ENCODE measurements at places on chromosomes 12 and 14. TPM values are rescaled to one million over a fixed set of nuclear protein-coding genes. Genes with fewer than 3 reads are reported as not detected.

Gene LIN7A
- total RNA-seq = not detected

Gene OR6C68
- total RNA-seq = not detected

Gene ESPL1
- total RNA-seq = 67.7 TPM

Gene RERGL
- total RNA-seq = not detected

DNA sequence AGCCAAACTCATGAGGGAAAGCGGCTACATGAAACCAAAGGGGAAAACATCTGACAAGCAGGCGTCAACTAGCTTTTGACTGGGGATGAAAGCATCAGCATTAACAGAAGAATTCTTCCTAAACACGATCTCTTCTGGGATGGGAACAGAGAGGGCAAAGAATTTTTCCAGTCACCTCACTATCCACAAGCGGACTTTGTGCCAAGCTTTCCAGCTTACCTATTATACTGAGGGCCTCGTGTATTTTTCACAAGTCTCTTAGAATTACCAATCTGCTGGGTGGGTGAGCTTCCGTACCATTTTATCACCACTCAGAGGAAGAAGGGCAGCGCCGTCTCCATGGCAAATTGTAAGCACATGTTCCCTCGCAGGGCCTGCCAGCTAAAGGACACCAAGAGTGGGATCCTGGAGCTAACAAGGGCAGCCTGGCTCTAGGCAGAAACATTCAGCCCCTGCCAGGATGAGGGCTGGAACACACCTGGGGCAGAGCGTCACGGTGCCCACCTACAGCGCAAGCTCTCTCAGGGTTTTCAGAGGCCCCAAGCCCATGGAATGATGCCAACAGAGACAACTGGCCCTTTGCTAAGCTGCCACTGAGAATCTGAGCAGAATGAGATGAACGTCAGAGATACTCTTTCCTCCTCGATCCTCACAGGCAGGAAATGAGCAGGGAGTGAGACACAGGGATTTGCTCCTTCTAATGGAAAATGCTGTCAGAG lies 74.6 kb downstream of the CHGA start:
- DNase-seq = no peak
- H3K27me3 ChIP-seq = no peaks in the 10 kb centered on the region
- H3K36me3 ChIP-seq = peaks cover 7% of the 10 kb centered on the region

DNA sequence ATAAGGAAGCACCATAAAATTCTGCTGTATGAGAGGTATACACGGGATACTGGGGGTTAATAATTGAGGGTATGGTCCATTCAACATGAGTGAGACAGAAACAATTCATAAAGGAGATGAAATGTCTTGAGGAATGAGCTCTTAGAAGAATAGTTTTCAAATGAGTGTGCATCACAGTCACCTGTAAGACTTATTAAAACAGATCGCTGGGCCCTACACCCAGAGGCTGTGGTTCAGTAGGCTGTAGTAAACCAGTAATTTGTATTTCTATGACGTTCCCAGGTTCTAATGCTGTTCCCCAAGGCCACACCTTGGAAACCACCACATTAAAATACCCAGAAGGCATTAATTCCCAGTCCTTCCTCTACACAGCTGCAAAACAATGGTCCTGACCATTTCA lies 49.6 kb downstream of the CAND1 start:
- peaks cover 15% of the 10 kb centered on the region for H3K4me1 ChIP-seq
- no peaks in the 10 kb centered on the region for H3K27me3 ChIP-seq
- no peak overlapping the region for H3K4me3 ChIP-seq
- no peak overlapping the region for H3K27ac ChIP-seq

DNA sequence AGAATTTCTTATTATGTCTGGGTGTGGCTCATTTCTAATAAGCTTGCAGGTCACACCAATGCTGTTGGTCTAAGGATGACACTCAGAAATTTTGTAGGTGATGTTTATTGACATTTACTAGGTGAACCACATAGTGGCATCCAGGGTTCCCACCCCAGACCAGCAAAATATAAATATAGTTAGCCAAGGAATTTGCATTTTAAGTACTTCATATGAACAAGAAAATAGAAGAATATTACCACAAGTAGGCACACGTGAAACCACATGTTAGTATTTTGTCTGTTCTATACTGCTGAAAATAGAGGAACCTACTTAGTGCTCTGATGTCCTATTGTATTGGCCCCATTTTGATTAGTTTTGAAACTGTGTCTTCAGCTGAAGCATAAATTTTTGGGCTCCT lies 71.1 kb downstream of the USP15 start:
- peaks cover 7% of the 10 kb centered on the region for H3K4me1 ChIP-seq
- H3K27ac ChIP-seq = no peak overlapping the region
- H3K27me3 ChIP-seq = no peaks in the 10 kb centered on the region
- H3K4me3 ChIP-seq = no peak overlapping the region

DNA sequence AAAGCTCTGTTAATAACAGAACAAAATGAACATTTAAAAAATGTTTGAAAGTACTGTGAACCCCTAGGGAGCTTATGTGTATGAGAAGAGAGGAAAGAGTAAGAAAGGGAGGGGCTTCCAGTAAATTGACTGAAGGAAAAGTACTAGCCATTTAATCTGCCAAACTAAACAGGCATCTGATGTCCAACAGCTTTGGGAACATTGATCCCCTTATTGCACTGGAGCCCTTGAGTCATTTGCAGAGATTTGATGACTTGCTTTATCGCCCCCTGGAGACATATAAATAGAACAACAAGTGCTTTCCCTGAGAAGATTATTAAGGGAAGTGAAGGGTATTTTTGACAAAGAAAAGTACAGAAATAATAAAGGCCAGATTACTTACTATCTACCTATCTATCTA lies 319.3 kb upstream of the NOVA1 start:
- no peaks in the 10 kb centered on the region for H3K36me3 ChIP-seq
- H3K27ac ChIP-seq = no peak overlapping the region
- no peaks in the 10 kb centered on the region for H3K4me1 ChIP-seq
- no peak overlapping the region for H3K4me3 ChIP-seq
- no peak for DNase-seq
- no peaks in the 10 kb centered on the region for H3K27me3 ChIP-seq

- no peak overlapping the region for H3K4me3 ChIP-seq
- H3K27me3 ChIP-seq = no peaks in the 10 kb centered on the region
- no peak overlapping the region for H3K27ac ChIP-seq
- no peak for DNase-seq
- peaks cover 8% of the 10 kb centered on the region for H3K4me1 ChIP-seq
- H3K36me3 ChIP-seq = no peaks in the 10 kb centered on the region
Observed at GRCh38 chr12:32605326-32606095, 73.6 kb upstream of the DNM1L start.

DNA sequence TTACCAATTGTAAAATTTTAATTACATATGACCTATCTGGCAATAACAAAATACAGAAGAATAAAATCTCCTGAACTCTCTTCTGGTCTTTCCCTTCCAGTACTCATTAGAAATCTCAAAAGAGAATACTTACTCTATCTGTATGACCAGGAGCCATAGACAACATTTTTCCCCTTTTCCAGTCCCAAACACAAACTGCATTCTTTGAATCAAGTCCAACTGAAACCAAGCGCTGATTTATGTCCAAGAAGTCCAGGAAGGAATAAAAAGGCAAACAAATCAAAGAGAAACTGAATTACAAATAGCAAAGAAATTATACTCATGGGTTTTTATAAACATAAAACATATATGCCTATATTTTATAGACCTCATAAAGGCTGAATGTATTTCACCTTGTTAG lies 46.7 kb downstream of the EML5 start:
- H3K27me3 ChIP-seq = no peaks in the 10 kb centered on the region
- H3K36me3 ChIP-seq = peaks cover 2% of the 10 kb centered on the region
- H3K27ac ChIP-seq = no peak overlapping the region

DNA sequence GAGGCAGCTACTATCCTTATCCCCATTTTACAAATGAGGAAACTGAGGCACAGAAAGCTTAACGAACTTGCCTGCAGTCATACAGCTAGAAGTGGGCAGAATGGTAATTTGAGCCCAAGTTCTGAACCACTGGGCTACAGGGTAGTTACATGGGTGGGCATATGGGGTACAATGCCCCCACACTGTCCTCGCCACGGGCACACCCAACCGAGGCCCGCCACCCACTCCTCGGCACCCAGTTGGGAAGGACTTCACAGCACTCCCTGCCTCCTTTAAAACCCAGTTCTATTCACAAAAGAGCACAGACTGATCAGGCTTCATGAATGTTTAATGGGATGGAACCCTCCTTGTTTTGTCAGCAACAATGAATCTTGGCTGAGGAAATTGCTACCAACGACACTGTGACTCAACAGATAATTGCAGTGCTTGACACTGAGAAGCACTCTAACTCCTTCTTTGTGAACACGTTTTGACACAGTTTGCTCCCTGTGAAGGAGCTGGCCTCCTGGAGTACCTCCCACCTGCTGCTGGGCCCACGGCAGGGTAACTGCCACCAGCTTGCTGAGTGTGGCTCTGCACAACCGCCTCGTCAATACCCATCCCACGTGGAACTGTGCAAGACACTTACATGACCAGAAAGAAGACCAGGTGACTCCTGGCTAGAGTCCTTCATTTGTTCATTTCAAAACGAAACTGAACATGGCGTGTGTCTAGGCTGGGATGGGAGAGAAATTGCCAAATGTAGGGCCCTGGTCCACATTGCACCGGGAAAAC lies 63.5 kb downstream of the CLMN start:
- H3K4me1 ChIP-seq = peaks cover 13% of the 10 kb centered on the region
- H3K27ac ChIP-seq = no peak overlapping the region
- H3K4me3 ChIP-seq = no peak overlapping the region
- no peak for DNase-seq

- DNase-seq = no peak
- peaks cover 11% of the 10 kb centered on the region for H3K4me1 ChIP-seq
- no peaks in the 10 kb centered on the region for H3K36me3 ChIP-seq
- peaks cover 5% of the 10 kb centered on the region for H3K27me3 ChIP-seq
Observed at GRCh38 chr14:75306927-75307699, 28.5 kb downstream of the FOS start.

- H3K36me3 ChIP-seq = no peaks in the 10 kb centered on the region
- no peaks in the 10 kb centered on the region for H3K27me3 ChIP-seq
- H3K4me3 ChIP-seq = no peak overlapping the region
- no peak for DNase-seq
- H3K27ac ChIP-seq = no peak overlapping the region
Observed at GRCh38 chr12:128008341-128008740, 258.6 kb upstream of the TMEM132C start.

GRCh38 chr12:24760606-24761378 lies 188.1 kb downstream of the BCAT1 start:
- H3K27me3 ChIP-seq = no peaks in the 10 kb centered on the region
- no peaks in the 10 kb centered on the region for H3K36me3 ChIP-seq
- no peak overlapping the region for H3K4me3 ChIP-seq
- H3K4me1 ChIP-seq = no peaks in the 10 kb centered on the region

DNA sequence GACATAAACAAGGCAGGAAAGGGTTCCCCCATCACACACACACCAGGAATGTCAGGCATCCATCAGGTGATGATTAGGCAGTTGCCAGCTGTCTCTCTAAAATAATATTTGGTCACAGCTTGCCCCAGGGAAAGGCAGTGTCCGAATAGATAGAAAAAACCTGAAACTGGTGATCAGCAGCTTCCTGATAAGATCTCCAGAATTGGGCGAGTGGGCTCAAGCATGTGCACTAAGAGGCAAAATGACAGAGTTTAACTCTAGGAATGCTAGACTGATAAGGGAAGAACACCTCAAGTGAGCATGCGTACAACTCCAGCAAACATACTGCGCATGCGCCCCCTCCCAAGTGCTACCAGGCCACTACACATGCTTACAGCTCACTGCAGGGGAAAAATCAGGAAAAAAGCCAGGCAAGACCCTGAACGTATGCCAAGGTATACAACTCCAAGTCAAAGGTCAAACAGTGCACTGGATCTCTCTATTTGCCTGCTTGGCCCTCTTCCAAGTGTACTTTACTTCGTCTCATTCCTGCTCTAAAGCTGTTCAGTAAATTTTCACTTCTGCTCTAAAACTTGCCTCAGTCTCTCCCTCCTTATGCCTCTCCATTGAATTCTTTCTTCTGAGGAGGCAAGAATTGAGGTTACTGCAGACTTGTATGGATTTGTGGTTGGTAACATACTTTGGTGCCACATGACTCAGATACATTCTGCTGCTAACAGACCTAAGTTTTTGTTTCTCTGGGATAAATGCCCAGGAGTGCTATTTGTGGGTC lies 73.5 kb upstream of the VASH1 start:
- no peaks in the 10 kb centered on the region for H3K4me1 ChIP-seq
- no peak overlapping the region for H3K4me3 ChIP-seq
- H3K27me3 ChIP-seq = peaks cover 15% of the 10 kb centered on the region
- no peak for DNase-seq
- H3K27ac ChIP-seq = no peak overlapping the region
